Stimulated activated CD8-positive, alpha-beta memory T cell treated with anti-CD3 and anti-CD28 coated beads, Interleukin-7, amount 100 ng/mL, for 4 hours (primary cell): ENCODE measurements at places on chromosomes 6 and 20.

DNA sequence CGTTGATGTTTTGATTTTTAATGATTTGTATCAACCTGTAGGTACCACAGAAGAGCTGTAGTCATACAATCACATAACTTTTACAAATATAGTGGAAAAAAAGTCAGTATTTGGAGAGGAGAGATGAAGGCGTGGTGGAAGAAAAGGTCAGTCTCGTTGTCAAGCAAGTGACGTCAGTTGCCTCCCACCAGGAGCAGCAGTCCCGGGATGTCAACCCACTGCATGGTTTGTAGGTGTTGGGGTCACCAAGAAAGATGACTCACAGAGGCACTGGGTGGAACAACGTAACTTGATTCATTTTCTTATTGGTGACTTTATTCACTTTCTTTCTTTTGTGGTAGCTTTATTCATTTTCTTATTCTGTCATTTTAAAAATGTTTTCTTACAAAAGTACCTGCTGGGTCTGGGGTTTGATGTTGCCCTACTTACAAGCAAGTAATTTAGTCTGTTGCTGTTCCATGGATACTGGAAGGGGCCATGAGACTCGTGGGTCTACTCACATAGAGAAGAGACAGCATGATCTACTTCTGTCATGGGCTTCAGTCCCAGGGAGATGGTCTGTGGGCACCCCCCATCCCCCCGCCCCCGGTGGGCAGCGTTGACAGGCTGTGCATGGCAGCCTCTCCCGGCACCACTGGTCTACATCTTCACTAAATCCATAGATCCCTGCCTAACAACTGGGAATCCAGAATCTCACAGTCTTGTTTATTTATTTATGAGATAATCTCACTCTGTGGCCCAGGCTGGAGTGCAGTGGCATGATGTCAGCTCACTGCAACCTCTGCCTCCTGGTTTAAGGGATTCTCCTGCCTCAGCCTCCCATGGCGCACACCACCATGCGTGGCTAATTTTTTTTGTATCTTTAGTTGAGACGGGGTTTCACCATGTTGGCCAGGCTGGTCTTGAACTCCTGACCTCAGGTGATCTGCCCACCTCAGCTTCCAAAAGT lies 36.4 kb upstream of the SYNJ2 start:
- DNase-seq, result peak; percentile 58

DNA sequence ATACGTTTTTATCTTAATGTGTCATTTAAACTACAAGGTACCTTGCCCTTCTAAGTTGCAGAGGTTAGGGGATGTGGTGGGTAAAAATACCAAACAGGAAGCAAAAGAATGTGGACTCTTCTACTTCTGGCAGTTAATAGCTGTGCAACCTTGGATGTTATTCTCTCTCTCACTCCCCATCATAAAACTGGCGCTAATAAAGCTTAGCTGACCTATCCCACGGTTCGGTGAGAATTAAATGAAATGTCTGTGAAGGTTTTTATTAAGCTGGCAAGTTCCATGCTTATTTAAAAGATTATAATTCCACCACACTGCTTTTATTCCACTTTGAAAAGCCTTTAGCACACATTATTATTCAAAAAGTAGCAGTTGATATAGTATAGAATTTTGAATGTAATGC lies 127.8 kb upstream of the SLC22A23 start:
- DNase-seq, result no peak

DNA sequence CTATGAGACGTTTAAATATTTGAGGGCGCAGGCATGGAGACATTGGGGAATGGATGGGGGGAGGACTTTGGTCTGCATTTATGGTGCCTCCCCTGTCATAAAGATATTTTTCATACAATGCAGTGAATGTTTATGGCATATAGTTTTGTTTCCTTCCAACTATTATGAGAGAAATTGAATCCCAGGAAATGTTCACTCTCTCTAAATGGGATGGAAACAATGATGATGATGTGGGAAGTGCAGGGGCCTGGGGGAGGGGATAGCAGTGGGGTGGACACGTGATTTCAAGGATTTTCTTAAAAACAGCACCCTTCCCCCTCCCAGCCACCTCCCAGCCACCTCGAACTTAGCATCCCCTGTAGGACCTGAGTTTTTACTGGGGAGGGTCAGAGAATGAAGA lies 69.9 kb downstream of the TOX2 start:
- no peak for DNase-seq

GRCh38 chr6:30840935-30841643 lies 43.2 kb upstream of the DDR1 start:
- DNase-seq, result no peak

GRCh38 chr20:33846291-33846935 lies 35.3 kb downstream of the CHMP4B start:
- DNase-seq, result no peak

DNA sequence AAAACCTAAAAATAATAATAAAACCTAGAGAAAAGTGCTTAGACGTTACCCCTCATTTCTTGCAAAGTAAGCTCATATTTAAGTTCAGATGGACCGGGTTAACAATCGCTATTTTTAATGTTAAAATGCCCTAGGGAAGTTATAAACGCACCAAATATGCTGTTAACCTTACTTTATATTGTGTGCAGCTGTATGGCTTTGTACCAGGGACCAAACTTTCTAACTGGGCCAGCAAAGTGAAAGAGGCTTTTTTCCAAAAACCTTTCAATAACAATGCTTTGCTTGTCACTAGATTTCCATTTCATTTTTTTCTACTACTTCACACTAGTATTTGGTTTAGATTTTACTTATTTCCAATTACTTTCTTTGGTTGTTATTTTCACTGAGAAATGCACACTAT lies 248.5 kb downstream of the FOXC1 start:
- no peak for DNase-seq
